ENCODE measurements at places on chromosomes 7 and 10.

DNA sequence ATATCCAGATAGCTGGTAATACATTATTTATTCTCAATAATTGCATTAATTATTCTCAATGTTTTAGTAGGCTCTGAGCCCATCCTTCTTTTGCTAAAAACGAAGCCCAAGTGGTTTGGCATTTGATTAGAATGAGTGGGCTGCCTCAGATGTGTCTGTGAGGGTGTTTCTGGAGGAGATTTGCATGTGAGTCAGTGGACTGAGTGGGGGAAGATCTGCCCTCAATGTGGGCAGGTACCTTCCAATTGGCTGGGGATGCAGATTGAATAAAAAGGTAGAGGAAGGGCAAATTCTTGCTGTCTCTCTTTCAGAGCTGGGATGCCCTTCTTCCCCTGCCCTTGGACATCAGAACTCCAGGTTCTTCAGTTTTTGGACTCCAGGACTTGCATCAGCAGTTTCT lies 290.6 kb upstream of the SMIM30 start:
- no peak for DNase-seq

GRCh38 chr10:127150136-127150535 lies 46.3 kb downstream of the INSYN2A start:
- peak; percentile 50 for DNase-seq

DNA sequence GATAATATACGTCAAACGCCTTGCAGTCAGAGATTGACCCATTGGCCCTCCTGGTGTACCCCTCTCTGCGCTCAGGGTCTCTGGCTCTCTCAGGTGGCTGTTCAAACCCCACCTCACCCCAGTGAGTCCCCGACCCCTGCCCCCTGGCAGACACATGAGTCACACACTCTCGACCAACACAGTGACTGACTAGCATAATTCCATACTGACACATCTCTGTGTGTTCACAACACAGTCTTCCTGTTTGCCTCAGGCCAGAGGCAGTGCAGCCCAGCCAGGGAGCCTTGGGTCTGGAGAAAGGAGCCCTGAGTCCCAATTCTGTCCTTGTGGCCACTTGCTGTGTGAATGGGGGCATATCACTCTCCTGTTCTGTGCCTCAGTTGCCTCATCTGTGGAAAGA lies 40.1 kb downstream of the PALD1 start:
- peak; percentile 49 for DNase-seq

- peak; percentile 9 for DNase-seq
These were observed 51.4 kb downstream of the CELF2 start for GRCh38 chr10:11068861-11069633.

DNA sequence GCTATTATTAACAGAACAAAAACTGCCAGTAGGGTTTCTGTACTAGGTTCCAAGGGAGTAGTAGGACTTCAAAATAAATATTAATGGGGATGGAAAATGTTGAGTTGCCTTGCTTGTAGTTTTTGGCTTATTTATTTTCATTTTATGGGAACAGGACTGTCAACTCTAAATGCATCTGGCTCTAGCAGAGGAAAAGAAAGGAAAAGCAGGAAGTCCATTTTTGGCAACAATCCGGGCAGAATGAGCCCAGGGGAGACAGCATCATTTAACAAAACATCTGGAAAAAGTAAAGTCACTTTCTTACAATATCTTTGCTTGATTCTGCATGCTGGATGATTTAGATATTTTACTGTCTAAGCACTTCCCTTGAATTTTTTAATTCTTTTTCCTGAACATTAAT lies 69.4 kb downstream of the NOC3L start:
- peak; percentile 40 for DNase-seq

GRCh38 chr10:60706146-60706545 lies 72.1 kb upstream of the CDK1 start:
- DNase-seq: no peak

- DNase-seq: peak; percentile 19
These were observed 436.8 kb downstream of the RPS24 start for GRCh38 chr10:78470267-78471103.

DNA sequence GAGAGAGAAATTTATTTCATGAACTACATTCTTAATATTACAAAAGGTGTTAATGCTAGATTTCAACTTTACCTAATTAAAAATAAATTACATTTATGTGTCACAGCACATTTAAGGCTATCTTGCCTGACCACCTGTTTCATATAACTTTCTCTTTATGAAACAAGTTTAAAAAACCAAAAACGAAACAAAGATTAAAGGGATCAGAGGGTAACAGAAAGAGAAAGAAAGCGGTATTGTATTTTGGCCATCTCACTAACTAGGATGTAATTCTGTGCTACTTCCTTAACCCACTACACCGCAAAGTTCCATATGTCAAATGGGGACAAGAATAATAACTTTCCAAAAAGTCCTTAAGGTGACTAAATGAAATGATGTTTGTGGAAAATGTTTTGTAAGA lies 6.3 kb upstream of the RHOBTB1 start:
- DNase-seq: no peak

GRCh38 chr10:45211576-45211975 lies 103.8 kb downstream of the OR13A1 start:
- no peak for DNase-seq

DNA sequence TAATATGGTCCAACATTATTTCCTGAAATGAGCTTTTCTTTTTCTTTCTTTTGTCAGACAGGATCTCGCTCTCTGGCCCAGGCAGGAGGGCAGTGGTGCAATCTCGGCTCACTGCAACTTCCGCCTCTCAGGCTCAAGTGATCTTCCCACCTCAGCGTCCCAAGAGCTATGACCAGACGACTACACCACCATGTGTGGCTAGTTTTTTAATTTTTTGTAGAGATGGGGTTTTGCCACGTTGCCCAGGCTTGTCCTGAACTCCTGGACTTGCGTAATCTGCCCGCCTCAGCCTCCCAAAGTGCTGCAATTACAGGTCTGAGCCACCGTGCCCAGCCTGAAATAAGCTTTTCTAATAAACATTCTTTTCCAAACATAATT lies 48.6 kb downstream of the CUL2 start:
- no peak for DNase-seq

- DNase-seq: peak; percentile 74
These were observed 2.9 kb downstream of the TWIST1 start for GRCh38 chr7:19114551-19114855.

DNA sequence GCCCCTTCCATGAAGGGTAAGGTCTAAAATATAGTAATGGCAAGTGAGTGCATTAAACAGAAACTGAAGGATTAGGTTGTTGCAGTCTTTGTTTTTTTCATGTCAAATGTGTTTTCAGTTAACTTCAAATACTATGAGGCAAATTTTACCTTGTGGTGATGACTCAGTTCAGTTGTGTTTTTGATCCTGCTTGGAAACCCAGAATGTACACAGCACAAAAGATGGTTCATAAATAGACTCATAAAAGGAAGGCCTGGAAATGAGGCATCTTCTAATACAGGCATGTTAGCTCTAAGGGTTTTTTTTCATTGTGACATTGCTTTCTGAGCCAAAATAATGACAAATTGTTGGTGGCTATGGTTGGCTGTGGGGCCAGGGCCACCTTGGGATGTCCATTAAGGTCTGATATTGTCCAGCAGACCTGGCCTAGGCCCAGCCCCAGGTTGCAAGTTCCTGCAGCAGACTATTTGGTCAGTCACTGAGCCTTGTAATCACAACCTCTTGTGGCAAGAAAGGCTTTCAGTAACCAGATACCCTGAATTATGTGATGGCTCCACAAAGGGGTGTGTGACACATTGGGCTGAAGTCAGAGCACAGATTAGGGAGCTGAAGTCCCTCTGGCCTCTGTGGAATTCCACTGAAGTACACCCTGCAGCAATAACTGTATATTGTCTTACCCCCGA lies 69.0 kb upstream of the SAMD8 start:
- peak; percentile 77 for DNase-seq

GRCh38 chr10:62244785-62245467 lies 23.7 kb downstream of the RTKN2 start:
- DNase-seq: peak; percentile 77

- no peak for DNase-seq
These were observed 144.5 kb upstream of the TMEM72 start for GRCh38 chr10:44766631-44767030.

DNA sequence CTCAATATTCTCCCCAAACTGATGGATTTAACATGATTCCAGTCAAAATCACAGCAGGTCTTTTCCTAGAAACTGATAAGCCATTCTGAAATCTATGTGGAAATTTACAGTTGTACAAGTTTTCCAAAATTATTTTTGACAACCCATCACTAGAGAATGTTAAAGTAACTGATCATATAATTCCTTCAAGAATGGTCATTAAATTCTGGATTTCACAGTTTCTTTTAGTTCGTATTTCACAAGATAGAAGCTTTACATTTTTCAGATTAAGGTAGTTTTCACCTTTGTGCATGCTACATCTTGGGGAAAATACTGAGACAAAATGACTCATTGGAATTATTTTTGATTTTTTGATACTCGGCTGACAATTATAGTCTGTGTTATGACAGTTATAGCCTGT lies 174.3 kb downstream of the MGMT start:
- no peak for DNase-seq

DNA sequence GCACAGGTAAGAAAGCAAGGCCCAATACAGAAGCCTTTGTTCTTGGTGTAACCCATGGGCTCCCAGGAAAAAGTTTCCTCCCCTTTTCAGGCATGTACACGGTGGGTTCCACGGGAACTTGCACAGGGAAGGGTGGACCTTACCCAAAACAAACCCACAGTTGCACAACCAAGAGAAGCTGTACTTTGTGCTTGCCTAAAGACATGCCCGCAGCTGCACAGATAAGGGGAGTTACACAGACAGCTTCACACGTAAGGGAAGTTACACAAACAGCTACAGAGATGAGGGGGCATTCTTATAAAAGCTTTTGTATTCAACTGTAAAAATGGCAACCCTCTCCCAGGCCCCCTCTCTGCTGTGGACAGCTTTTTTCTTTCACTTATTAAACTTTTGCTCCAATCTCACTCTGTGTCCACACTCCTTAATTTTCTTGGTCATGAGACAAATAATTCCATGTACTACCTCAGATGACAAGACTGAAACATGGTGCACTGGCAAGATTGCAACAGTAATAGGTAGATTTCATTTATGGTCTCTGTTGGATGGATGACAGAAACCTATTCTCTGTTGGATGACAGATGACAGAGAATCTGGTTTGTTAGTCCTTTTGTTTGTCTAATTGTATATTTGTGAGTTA lies 72.9 kb downstream of the ATE1 start:
- no peak for DNase-seq

DNA sequence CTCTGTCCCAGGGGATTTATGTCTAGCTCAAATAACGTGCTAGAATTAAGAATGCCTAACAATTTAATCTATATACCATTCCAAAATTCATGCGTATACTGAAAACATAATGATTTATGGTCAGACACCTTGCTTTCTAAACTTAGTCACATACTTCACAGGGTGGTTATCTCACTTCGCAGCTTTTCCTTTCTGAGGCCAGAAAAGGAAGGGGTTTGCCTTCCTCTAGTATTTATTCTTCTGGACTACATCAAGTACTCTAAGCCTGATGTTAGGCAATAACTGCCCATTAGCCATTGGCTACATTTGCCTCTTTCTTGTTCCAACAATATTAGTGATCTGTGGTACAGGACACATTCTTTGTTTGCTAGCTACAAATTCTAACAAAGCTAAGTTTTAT lies 72.6 kb upstream of the FHIP2A start:
- DNase-seq: no peak

- peak; percentile 65 for DNase-seq
These were observed 10.2 kb upstream of the CH25H start for GRCh38 chr10:89217057-89217990.

Data from fibroblast of skin of right biceps (primary cell).